Heart left ventricle (tissue), 16 donors: ENCODE measurements at places on chromosomes 2 and 18. TPM values are rescaled to one million over a fixed set of nuclear protein-coding genes. Genes with fewer than 3 reads are reported as not detected.
A peak's percentile ranks its signal among the peaks of the same experiment; 100 is the strongest.

ACMSD gene
- total RNA-seq = not detected

DNA sequence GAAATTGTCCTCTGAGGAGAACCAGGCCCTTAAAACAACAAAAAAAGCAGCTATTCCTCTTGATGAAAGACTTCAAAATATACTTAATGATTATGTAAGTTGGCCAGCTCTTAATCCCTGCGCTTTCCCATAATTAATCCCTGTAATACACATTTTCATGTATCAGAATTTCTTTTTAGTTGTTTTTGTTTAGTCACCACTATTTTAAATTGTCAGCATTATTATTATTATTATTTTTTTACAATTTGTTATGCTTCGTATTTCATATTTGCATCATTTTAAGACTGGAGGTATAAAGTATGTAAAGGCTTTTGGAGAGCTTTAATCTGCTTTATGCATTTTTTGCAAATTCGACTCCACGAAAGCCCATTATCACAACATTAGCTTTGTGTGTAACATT lies 152.9 kb downstream of the ACOXL start:
- H3K27me3 ChIP-seq = no peaks in the 10 kb centered on the region
- DNase-seq = no peak
- H3K4me3 ChIP-seq = no peak overlapping the region
- no peak overlapping the region for H3K27ac ChIP-seq

DNA sequence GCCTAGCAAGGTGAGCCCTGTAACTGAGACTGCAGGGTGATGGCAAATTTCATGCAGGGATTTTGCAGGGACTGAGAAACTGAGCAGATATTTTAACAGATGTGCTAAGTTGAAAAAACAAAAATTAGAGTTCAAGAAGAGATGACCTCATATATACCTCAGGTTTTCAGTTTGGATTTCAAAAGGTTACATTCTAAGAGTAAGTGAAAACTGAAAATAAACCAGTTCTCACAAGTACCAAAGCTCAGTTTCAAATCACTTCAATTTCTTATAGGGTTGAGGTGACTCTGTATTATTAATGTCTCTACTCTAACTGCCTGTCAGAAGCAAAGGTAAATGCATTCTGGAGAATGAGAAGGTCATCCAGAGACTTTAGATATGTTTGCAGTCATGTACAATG lies 237.4 kb upstream of the VRK2 start:
- no peaks in the 10 kb centered on the region for H3K27me3 ChIP-seq
- no peak overlapping the region for H3K27ac ChIP-seq
- no peak for DNase-seq
- H3K4me1 ChIP-seq = no peaks in the 10 kb centered on the region
- no peak overlapping the region for H3K4me3 ChIP-seq

ITPRIPL1 gene
- 3.8 TPM for total RNA-seq

DNA sequence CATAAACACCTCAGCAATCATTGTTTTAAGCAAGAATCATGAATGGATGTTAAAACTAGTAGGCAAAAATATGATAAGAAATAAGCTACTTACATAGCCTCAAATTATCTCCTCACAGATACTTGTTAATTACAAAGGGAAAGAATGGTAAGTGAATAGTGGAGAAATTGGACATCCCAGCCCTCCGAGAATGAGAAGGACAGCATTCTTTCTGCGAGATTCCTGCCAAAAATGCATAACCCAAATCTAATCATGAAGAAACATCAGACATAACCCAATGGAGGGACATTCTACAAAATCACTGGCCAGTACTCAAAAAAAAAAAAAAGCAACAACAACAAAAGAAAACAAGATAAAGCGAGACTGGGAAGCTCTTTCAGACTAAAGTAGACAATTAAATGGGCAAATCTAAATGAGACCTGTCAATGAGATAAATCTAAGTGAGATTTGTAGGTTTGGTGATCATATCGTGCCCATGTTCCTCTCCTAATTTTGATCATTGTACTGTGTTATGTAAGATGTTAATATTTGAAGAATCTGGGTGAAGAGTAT lies 57.9 kb upstream of the GLI2 start:
- H3K36me3 ChIP-seq = no peaks in the 10 kb centered on the region
- H3K27ac ChIP-seq = no peak overlapping the region
- H3K27me3 ChIP-seq = peaks cover 33% of the 10 kb centered on the region
- DNase-seq = no peak
- no peak overlapping the region for H3K4me3 ChIP-seq
- H3K4me1 ChIP-seq = peaks cover 4% of the 10 kb centered on the region

DNA sequence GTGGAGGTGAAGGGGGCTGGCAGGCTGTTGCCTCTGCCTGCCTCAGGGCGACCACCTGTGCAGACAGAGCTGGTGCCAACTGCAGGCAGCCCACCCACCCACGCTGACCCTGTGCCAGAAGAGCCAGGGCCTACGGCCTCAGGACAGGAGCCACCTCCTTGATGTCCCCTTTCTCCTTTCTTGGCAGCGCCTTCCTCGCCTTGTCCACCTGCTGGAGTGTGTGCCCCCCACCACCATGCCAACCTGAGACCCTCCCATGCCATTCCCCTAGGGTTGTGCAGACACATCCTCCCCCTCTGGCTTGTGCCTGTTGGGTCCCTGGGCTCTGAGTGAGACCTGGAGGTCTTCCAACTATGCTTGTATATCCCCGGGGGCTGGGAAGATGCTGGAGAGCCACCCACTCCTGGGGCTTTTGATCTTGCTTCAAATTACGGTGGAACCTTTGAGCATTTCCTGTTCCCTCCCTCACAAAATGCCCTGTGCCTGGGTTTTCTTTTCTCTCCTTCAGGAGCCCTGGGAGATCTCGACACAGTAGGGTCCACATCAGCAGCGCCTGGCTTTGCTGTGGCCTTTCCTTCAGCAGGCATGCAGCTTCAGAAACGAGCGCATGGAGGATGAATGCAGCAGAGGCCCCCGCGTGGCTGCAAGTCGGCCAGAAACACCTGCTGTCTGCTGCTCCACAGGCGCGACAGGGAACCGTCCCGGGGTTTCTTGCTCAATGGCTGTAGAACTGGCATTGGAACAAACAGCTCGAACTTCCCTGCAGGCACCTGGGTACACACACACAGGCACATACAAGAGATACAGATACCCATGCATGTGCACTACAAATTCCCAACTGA lies 65.9 kb upstream of the SH3RF3 start:
- no peaks in the 10 kb centered on the region for H3K36me3 ChIP-seq
- no peak overlapping the region for H3K27ac ChIP-seq
- H3K4me3 ChIP-seq = no peak overlapping the region
- no peaks in the 10 kb centered on the region for H3K27me3 ChIP-seq
- H3K4me1 ChIP-seq = peaks cover 8% of the 10 kb centered on the region

KCNIP3 gene
- 3.0 TPM for total RNA-seq

DNA sequence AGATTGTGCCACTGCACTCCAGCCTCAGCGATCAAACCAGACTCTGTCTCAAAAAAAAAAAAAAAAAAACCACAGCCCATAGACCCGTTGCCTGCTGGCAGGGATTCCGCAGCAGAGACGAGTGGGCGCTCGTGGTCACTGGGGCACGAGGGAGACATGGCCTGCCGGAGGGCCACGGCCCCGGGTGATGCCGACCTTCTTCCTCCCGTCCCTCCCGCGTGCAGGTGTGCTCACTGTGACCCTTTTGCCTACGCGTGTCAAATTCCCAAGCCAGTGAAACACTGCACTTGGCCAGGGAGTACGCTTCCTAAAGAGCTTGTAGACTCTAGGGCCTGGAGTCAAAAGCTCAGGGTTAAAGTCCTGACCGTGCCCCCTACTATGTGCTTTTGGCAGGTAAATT lies 397.6 kb upstream of the MYT1L start:
- H3K4me3 ChIP-seq = no peak overlapping the region
- peaks cover 6% of the 10 kb centered on the region for H3K27me3 ChIP-seq
- H3K4me1 ChIP-seq = no peaks in the 10 kb centered on the region
- no peak for DNase-seq
- no peaks in the 10 kb centered on the region for H3K36me3 ChIP-seq

GRCh38 chr18:34039201-34039600 lies 185.5 kb downstream of the NOL4 start:
- peak overlapping the region; percentile 22 for H3K4me3 ChIP-seq
- H3K36me3 ChIP-seq = no peaks in the 10 kb centered on the region
- no peaks in the 10 kb centered on the region for H3K4me1 ChIP-seq

DNA sequence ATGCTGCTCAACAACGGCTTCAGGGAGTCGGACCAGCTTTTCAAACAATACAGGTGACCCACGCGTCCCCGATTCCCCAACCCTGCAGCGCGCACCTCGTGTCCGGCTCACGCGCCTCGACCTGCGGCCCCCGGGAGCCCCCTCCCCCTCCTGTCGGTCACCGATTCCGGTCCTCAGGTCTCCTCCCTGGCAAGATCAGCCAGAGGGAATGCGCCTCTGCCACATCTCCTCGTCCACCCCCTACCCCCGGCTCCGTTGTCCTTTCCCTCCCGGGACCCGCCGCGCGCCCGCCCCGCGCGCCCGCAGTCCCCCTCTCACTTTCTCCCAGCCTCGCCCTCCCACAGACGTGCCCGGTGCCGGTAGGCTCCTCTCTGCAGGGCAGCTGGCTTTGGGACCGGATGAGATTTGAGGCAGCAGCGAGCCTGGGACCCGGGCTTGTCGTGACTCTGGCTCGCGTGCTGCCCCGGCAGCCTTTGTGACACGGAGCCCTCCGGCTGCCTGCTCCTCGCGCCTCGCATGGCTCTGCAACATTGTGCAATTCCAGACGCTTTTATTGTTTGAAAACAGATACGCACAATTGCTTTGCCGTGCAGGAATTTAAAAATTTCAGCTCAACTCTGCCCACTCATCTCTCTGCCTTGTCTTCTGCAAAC lies 558 bp downstream of the TTC39C start:
- peaks cover 7% of the 10 kb centered on the region for H3K4me1 ChIP-seq
- H3K27ac ChIP-seq = peak overlapping the region; percentile 84
- DNase-seq = peak; percentile 35
- no peaks in the 10 kb centered on the region for H3K36me3 ChIP-seq
- H3K27me3 ChIP-seq = no peaks in the 10 kb centered on the region

GRCh38 chr2:70779911-70780545 lies 10.4 kb downstream of the FIGLA start:
- H3K4me3 ChIP-seq = no peak overlapping the region
- no peak for DNase-seq
- no peaks in the 10 kb centered on the region for H3K4me1 ChIP-seq
- H3K27ac ChIP-seq = no peak overlapping the region
- no peaks in the 10 kb centered on the region for H3K27me3 ChIP-seq
- H3K36me3 ChIP-seq = no peaks in the 10 kb centered on the region

ASAP2 gene
- total RNA-seq = 14.0 TPM

DNA sequence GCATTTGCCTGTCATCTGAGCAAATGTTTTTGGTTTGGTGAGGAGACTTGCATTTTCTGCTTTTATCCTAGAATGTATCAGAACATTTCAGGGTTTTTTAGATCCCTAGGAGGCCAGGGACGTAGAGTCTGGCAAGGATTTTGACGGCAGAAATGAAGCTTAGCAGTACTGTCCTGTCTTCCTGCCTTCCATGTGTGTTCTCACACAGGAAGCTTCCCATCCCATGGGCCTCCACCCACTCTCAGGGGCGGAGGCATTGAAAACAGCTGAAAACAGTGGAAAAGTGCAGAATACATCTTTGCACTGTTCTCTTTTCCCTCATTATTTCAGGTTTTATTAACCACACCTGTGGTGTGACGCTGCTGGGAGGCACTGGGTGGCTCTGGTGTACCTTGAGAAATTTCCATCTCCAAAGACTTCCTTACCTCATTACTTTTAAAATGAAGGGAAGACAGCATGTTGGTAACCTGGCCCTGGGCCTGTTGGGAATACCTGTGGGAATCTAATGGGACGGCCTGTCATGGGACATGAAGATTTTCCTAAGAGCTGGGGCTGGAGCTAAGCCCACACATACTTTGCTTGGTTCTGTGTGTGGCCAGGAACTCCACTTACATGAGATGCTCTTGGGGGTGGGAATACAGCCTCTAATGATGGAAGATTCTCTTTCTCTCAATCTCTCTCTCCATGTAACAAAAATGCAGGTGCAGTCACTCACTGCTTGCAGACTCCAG lies 20.5 kb downstream of the PCARE start:
- H3K27ac ChIP-seq = no peak overlapping the region
- no peaks in the 10 kb centered on the region for H3K27me3 ChIP-seq
- H3K36me3 ChIP-seq = no peaks in the 10 kb centered on the region
- no peaks in the 10 kb centered on the region for H3K4me1 ChIP-seq

- H3K36me3 ChIP-seq = no peaks in the 10 kb centered on the region
- no peaks in the 10 kb centered on the region for H3K27me3 ChIP-seq
- H3K4me3 ChIP-seq = no peak overlapping the region
- DNase-seq = peak; percentile 38
- no peak overlapping the region for H3K27ac ChIP-seq
Observed at GRCh38 chr18:63016270-63016669, 300.9 kb downstream of the PHLPP1 start.

GRCh38 chr2:20614201-20615067 lies 36.5 kb downstream of the HS1BP3 start:
- H3K4me1 ChIP-seq = peaks cover 100% of the 10 kb centered on the region
- no peaks in the 10 kb centered on the region for H3K27me3 ChIP-seq
- H3K4me3 ChIP-seq = no peak overlapping the region
- DNase-seq = no peak
- H3K27ac ChIP-seq = peak overlapping the region; percentile 89

DNA sequence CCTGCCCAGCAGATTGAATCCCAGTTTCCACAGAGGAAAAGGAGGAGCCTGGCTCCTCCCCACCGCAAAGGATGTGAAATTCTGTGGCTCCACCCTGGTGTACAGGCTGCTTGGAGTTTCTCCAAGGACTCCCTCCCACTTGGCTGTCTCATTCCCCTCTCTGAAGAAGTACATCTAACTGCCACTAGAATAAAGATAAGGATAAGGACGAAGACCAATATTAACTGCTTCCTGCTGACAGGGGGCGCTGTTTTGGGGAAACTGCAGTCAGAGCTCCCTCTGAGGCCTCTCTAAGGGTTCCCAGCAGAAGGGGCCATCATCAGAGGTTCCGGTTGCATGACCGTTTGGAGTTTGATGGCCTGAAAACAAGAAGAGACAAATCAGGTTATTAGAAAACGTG lies 790.9 kb downstream of the CPS1 start:
- H3K4me1 ChIP-seq = no peaks in the 10 kb centered on the region
- H3K27ac ChIP-seq = no peak overlapping the region
- no peak for DNase-seq
- no peaks in the 10 kb centered on the region for H3K36me3 ChIP-seq

UGT1A4 gene
- total RNA-seq = not detected

DNA sequence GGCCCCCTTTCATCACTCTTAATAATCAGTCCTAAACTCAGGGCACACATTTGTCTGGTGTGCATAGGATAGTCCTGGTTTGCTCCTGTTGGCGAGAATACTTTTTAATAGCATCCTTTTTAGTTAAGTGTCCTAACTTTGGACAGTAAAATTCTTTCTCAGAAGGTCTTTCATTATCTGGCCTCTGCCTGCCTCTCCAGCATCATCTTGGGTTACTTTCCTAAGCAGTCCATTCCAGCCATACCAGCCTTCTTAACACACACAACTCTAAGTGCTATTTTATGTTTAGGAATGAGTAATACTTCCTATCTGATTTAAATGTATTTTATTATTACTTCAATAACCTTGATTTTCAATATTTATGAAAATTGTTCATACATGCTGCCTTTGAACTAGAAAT lies 151.0 kb downstream of the ACOXL start:
- no peaks in the 10 kb centered on the region for H3K27me3 ChIP-seq
- H3K36me3 ChIP-seq = no peaks in the 10 kb centered on the region
- no peak overlapping the region for H3K4me3 ChIP-seq
- H3K27ac ChIP-seq = no peak overlapping the region
- H3K4me1 ChIP-seq = no peaks in the 10 kb centered on the region

CDK15 gene
- total RNA-seq = 0.24 TPM

EML6 gene
- 0.43 TPM for total RNA-seq
